ENCODE measurements at places on chromosomes 7 and 10.

GRCh38 chr10:114343623-114344505 lies 60.4 kb downstream of the AFAP1L2 start:
- no peak for DNase-seq

DNA sequence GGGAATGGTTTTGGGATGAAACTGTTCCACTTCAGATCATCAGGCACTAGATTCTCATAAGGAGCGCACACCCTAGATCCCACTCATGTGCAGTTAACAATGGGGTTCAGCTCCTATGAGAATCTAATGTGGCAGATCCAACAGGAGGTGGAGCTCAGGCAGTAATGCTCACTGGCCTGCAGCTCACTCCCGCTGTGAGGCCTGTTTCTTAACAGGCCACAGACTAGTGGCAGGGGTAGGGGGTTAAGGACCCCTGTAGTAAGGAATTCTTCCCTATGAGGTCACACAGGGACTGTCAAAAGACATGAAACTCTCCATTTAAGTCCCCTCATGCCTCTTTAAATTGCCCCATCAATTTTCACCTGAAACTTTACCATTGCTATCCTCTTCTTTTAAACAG lies 8.0 kb downstream of the HGF start:
- no peak for DNase-seq

GRCh38 chr10:116270771-116271592 lies 2.0 kb downstream of the GFRA1 start:
- no peak for DNase-seq

DNA sequence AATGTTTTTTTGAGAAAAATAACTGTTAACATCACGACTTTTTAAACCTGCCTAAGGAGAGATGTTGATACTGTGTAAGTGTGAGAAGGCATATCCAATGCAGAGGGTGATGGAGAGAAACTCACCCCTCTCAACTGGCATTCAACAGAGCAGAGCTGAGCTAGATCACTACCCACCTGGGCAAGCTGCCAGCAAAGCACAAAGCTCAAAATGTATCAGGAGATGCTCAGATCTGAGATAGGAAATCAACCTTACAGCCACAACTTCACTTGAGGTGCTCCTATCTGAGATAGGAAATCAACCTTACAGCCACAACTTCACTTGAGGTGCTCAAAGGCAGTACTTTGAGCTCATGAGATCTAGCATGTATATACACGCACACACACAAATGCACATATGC lies 151.5 kb upstream of the PDE1C start:
- no peak for DNase-seq

- DNase-seq, result no peak
Measured at GRCh38 chr7:140389445-140389844, 8.9 kb downstream of the SLC37A3 start.

DNA sequence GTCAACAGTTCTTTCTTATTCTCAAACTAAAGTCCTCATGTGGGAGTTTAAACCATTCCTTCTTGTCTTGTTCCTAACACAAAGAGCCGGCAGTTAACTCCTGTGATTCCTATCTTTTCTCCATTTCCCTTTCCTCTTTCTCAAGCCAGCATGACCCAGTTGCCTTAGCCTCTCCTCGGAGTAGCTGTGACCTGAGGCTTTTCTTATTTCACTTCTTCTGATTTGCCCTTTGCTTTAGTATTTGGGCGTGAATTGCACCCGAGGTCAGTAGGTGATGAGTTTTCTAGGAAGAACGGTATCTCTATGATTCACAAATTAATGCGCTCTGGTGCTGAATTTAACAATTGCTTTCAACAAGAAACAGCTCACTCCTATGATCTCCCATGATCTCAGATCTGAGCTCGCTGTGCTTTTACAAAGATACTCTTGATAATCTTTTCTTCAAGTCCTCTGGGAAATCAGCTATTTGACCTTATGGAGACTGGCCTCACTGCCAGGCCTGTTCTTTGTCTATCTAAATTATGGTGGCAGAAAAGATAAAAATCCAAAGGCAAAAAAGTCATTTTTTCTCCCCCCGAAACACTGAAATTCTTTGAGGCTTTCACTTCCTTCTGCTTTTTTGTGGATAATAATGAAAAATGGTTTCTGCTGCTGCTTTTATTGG lies 184.6 kb downstream of the JCAD start:
- DNase-seq, result no peak

- no peak for DNase-seq
Measured at GRCh38 chr7:138961159-138961558, 20.0 kb downstream of the KIAA1549 start.

DNA sequence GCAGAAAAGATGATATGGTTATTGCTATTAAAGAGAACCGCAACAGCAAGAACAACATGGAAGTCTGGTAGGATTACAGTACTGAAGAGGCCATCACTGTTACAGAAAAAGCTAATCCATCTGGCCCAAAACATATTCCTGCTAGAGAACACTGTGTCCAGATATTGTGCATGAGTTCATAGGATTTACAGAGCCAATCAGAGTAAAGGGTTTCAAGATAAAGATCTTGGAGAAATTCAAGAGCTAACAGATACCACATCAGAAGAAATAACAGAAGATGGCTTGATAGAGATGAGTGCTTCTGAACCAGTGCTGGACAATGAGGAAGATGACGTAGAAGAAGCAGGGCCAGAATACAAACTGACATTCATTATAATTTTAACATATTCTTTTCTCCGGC lies 58.7 kb downstream of the MINDY3 start:
- DNase-seq, result no peak
